COR-L47 (cell line): ENCODE measurements at places on chromosomes 7 and 10.

GRCh38 chr7:148803094-148803493, 81.0 kb downstream of the EZH2 start:
- DNase-seq = no peak

DNA sequence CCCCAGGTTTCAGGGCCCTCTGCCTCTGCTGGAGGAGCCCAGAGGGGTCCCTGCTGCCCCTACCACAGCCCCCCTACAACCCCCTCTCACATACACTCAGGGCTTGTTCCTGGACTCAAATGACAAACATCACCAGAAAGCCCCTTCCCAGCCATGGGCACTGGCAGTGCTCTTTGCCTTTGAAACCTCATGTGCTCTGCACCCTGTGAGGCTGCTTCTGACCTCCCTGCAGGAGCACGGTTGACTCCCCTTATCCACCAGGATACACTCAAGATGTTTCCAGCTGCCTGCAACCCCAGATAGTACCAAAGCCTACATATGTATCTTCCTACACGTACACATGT, 3.5 kb upstream of the ADIRF start:
- DNase-seq = no peak

DNA sequence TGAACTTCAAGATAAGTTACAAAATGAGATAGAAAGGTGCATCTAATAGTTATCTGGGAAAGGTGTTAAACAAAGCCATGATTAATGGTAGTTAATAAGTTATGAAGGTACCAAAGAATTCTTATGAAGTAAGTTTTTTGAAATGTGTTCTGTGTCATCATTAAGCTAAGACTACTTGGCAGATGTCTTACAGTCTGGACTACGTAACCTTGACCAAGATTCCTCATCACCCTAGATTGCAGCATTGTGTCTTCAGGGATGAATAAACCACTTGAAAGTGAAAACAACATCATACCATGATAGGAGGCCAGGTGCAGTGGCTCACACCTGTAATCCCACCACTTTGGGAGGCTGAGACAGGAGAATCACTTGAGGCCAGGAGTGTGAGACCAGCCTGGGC, 48.2 kb downstream of the GOT1 start:
- no peak for DNase-seq

DNA sequence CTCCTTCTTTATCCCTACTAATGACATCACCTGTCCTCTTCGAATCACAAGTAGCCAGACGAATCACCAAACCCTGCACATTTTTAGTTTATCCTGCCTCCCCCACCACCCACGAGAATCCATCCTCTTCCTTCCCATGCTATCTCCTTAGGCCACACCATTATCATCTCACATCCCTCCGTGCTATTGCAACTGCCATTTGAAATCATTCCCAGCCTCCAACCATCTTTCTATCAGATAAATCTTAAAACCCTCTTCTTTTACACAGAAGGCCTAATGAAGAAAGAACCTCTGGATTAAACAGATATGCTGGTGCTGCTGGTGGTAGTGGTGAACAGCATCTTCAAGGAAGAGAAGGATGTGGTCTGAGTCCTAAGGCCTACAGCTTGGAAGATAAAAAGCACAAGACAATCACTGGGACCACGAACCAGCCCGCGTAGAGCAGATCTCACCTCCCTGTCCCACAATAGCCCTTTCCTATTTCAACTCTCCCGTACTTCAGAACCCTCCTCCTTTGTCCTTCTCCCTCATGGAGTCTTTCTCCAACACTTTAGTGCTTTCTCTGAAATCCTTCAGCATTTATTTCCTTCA, 403.1 kb downstream of the SFMBT2 start:
- DNase-seq = no peak

- DNase-seq = no peak
These were observed 32.2 kb upstream of the PPP1R9A start for GRCh38 chr7:94875201-94875600.

GRCh38 chr10:122637376-122637775, 62.3 kb downstream of the C10orf120 start:
- DNase-seq = peak; percentile 56

- no peak for DNase-seq
These were observed 34.1 kb downstream of the HIF1AN start for GRCh38 chr10:100569687-100570481.

DNA sequence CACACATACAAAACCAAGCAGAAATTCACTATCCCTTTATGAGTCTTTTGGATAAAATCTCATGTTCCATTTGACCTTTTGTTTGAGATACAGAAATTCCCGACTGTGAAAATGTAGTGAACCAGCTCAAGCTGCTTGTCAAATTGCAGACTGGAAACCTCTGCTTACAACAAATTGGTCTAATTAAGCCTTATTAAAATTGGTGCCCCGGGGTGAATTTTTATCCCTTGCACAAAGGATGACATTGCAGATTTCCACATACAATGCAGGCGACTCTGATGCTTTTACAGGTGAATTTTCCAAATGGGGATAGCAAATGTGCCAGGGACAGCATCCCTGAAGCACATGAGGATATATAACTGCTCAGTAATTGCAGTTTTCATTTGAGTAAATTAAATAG, 257.3 kb downstream of the BMPER start:
- peak; percentile 82 for DNase-seq

GRCh38 chr7:44990109-44991023, 9.6 kb upstream of the CCM2 start:
- no peak for DNase-seq

DNA sequence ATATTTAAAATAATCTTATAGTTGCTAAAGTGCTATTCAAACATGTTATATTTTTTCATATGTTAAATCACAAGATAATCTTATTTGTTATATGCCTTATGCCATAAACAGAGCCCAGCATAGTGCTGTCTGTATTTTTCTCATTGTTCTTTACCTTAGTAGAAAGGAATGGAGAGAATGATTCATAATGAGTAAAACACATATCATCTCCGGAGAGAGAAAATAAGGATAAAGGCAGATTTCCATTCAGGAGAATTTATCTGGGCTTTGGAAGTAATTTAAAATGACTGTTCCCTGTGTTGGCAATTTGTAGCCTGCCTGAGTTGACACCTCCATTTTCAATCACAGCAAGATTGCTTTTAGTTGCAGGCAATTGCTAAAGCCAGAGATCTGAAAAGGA, 30.2 kb downstream of the CHN2 start:
- no peak for DNase-seq

DNA sequence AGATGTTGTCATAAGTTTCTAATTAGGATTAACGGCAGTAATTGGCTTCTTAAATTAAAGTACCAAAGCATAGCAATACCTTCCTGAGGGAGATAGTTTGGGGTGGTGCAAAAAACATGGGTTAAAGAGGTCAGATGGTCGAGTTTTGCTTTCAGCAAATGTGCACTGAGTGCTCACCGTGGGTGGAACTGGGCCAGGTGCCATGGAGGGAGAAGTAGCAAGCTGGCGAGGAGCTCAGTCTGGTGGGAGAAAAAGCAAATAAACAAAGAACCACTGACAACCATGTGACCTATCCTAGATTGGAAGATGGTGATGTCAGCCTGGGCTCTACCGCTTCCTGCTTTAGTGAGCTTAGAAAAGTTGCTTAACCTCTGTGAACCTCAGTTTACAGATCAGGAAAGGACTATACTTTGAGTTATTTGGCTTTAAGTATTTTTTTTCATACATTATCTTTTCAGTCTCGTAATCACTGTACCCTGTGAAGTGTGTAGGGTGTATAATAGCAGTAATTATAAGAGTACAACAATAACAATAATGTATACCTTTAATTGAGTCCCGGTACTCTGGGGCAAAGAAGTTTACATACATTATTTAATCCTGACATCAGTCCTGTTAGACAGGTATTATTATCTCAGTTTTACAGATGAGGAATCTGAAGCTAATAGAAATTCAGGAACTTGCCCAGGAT, 69.0 kb upstream of the PDCD4 start:
- peak; percentile 28 for DNase-seq

GRCh38 chr7:119756687-119757086, 516.3 kb upstream of the KCND2 start:
- DNase-seq = no peak

- no peak for DNase-seq
These were observed 80.6 kb downstream of the VWA2 start for GRCh38 chr10:114319406-114320248.

DNA sequence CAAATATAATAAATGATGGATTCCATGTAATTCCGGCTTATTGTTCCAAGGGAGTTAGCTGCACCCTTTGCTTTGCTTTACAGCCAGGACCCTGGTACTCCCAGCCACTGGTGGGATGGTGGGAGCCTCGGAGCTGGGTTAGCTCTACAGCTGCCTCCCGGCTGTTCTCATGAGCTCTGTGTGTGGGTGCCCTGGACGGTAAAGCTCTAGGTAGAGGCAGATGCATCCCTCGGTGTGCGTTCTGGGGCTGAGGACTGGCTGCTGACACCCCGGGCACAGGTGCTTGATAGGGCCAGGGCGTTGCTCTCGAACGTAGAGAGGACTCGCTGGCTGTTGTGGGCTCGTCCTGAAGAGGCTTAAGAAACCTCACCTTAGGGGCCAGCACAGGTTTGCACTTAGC, 50.1 kb downstream of the PFKP start:
- no peak for DNase-seq
